ENCODE measurements at places on chromosomes 12 and 14.

DNA sequence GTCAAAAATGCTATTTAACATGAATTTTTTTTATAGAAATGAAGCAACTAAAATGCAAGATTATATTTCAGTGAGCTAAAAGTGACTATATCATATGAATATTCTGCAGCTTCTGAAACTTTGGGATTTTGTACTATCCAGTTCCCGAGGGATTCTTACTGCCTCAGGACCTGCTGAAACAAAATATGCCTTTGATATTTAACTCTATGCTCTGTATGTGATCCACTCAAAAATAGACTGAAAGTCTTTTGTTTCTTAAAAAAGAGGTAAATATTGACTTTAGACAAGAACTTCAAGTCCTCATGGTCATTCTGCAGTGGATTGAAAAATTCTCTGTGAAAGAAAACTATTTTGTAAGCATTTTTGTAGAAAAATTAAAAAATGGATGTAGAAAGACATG lies 22.4 kb downstream of the CNTN1 start:
- DNase-seq = no peak

GRCh38 chr12:22672951-22673350 lies 48.0 kb downstream of the ETNK1 start:
- no peak for DNase-seq

DNA sequence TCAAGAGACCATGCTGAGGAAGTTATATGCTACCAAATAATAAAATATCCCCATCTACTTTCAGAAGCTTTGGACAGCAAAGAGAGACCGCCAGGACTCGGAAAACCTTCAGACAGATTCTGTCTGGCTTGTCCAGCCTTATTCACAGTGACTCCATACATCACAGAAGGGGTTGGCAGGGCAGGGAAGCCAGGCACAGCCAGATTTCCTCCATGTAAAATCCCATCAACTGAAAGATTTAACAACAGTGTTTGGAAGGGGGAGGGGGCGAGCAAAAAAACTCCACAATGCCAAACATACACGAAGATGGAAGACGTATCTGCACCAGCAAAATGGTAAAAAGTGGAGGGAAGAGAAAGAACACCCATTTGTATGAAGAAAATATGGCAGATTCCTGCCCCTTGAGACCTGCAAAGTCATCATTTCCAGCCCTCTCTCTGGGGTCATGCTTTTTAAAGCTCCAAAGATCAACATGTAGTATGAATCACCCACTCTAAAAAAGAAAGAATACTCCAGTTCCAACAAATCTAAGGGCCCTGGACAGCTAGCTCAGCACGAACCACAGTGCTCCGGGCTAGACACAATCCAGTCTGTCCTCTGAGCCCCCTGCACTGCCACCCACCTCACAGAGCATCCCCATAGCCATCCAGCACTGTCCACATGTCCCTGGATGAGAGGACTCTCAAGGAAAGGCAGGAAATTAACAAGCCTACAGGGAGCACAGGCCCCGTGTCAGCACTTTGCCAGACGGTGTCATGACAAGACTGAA lies 116.4 kb downstream of the DICER1 start:
- no peak for DNase-seq

- no peak for DNase-seq
Measured at GRCh38 chr14:91351512-91351862, 66.1 kb downstream of the CCDC88C start.

DNA sequence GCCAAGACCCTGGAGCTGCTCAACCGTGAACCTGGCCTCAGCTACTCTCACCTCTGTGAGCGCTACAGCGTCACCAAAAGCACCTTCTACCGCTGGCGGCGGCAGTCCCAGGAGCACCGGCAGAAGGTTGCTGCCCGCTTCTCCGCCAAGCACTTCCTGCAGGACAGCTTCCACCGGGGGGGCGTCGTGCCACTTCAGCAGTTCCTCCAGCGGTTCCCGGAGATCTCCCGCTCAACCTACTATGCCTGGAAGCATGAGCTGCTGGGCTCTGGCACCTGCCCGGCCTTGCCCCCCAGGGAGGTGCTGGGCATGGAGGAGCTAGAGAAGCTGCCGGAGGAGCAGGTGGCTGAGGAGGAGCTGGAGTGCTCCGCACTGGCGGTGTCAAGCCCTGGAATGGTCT lies 9.3 kb downstream of the VRTN start:
- no peak for DNase-seq

DNA sequence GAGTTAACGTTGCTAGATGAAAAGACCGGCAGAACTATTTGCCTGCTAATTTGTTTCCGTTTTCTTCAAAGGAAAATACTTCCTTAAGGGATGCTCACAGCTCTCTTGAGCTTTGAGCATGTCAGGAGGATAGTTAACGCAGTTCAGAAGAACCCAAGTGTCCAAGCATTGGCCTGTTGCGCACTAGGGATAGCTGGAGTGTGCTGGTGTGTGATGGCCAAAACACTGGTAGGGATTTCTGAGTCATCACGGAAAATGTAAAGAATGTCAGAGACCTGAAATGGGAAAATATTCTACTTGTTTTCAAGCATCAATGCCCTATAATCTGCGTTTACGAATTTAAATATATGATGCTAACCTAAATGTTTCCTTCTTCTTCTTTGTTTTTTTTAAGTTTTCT lies 97.8 kb downstream of the VRK1 start:
- DNase-seq = no peak

DNA sequence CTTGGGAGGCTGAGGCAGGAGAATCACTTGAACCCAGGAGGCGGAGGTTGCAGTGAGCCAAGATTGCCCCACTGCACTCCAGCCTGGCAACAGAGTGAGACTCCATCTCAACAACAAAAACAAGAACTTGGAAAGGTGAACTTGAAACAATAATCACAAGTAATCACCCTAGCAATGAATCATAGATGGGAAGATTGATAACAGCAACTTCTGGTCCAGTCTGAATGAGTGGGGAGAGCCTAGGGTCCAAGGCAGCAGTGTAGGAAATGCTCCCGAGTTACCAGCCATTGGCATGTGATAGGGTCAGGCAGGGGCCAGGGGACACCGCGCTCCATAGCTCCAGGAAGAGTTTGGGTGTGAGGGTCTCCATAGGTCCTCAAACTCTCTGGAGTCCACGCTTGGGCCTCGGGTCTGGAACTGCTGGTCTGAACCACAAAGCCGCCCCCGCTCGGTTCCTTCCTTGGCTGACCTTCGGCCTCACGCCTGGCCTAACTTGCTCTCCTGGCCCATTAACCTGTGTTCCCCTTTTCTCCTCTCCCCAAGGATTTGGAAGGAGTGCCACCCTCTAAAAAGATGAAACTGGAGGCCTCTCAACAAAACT lies 19.9 kb upstream of the MLXIP start:
- no peak for DNase-seq

DNA sequence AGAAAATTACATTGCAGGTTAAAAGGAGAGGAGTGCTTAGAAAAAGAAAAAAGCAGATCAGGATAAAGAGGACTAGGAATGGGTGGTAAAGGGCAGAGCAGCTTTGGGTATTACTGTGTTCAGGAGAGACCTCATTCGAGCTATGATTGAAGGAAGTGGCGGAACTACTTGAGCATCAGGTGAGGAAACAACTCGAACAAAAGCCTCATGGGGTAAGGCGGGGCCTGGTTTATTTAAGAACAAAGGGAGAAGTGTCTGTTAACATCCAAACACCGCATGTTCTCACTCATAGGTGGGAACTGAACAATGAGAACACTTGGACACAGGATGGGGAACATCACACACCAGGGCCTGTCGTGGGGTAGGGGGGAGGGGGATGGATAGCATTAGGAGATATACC lies 444.6 kb upstream of the CCDC196 start:
- no peak for DNase-seq

DNA sequence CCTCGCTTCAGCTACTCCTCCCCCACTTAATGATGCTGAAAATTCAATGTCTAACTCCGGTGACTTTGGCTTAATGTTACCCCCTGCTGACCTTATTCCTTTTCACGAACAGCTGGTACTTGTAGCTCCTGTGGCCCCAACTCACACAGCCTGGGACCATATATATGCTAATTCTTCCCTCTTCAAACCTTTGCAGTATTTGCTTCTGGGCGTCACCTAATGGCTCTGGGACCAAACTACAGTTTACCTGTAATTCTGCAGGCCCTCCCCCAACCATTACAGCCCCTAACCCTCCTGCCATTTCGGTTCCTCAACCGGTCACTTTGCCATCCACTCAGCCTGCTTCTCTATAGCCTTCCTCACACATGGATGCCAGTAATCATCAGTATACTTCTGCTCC lies 29.6 kb upstream of the C12orf75 start:
- no peak for DNase-seq

GRCh38 chr12:123064885-123065619 lies 84.6 kb downstream of the ARL6IP4 start:
- no peak for DNase-seq

- DNase-seq = no peak
Measured at GRCh38 chr12:71353607-71354006, 86.0 kb upstream of the LGR5 start.

DNA sequence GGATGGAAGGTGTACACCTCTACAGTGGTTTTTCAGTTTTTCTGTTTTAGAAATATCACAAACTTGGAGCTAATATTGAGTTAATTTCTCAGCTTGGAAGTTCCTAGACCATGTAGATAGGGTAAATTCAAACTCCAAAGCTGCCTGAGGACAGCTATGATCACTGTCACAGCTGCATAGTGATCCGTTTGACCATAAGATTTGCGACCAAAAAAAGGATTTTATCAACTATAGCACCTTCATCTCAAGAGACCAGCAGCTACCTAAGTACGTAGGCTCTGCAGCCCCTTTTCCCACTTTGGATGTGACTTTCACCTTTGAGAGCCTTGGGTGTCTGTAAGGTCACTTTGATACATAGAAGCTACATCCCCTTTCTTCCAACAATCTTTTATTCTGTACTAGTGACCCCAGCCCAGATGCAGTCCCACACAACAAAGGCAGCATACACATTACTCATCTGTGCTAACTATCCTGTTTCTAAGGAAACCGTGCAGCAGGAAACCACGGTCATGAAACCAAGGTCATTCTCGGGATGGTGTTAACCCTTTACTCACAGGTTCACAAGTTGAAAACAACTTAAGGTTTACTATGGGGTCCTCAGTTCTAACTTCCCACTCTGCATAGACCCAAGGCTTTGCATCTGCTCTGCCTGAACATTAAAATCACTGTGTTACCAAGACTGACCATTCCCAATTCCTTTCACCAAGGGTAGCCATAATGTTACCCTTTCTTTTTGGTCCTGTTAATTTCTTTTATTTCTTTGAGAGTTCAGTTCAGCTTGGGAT lies 75.4 kb downstream of the IFT81 start:
- DNase-seq = peak; percentile 54

GRCh38 chr12:49079793-49080192 lies 10.0 kb upstream of the RHEBL1 start:
- DNase-seq = no peak

GRCh38 chr12:129971721-129972120 lies 67.9 kb upstream of the TMEM132D start:
- no peak for DNase-seq

- DNase-seq = no peak
Measured at GRCh38 chr12:26135571-26135970, 10.7 kb upstream of the BHLHE41 start.

DNA sequence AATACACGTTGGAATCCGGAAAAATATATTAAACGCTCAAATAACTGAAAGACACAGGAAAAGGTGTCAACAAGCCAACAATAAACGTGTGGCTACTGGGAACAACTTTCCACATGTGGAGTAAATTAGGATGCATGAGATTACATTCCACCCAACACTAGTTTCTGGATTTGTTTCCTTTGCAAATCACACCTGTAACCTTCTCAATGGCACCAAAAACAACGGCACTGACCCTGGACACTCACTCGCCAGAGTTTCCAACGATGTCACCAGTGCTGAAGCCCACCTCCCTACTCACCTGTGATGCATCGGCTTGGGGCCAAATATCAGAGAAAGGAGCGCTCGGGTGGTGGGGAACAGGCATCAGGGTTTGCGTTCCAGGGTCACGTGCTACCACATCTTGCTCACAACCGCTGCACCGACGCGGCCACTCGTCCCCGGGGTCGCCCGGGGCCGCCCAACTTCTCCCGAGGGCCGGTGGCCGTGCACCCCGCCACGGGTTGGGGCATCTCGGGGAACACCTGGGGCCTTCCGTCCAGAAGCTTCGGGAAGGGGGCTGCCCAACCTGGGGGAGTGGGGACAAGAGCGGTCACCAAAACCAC lies 629 bp downstream of the PRDM4 start:
- peak; percentile 39 for DNase-seq

DNA sequence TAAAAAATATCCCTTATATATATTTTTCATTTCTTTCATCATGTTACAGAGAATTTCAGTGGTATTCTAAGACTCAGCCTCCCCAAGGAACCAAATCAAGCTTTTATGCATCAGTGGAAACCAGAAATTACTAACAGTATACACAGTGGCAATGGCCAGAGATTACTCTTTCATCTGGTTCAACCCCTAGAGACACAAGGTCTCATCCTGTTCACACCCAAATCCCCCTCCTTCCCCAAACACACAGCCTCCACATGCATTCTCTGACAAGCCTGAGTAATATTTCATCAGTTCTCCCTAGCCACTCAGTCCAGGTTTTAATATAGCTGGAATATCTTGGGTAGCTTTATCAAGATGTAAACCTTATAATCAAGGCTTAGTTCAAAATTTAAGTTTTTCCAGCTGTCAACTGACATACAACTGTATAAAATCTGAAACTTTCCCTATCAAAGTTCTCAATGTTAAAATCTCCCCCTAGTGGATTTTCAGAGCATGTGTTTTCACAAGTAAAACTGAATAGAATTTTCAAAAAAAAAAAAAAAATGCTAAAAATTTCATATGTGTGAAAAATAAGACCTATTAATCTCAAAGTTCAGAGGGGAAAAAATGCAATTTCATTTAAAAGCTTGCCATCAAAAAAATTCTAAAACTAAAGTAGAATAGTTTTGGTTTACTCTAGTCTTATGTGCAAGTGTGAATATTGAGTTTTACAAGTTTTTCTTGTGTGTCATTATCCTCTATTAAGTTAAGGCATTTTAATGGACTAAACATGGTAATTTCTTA lies 10.5 kb upstream of the SSTR1 start:
- DNase-seq = peak; percentile 8

Measured in KBM-7 (cell line).